ENCODE measurements at places on chromosomes 4 and X.

GRCh38 chrX:25427873-25428555, 412.2 kb upstream of the ARX start:
- no peak for DNase-seq

DNA sequence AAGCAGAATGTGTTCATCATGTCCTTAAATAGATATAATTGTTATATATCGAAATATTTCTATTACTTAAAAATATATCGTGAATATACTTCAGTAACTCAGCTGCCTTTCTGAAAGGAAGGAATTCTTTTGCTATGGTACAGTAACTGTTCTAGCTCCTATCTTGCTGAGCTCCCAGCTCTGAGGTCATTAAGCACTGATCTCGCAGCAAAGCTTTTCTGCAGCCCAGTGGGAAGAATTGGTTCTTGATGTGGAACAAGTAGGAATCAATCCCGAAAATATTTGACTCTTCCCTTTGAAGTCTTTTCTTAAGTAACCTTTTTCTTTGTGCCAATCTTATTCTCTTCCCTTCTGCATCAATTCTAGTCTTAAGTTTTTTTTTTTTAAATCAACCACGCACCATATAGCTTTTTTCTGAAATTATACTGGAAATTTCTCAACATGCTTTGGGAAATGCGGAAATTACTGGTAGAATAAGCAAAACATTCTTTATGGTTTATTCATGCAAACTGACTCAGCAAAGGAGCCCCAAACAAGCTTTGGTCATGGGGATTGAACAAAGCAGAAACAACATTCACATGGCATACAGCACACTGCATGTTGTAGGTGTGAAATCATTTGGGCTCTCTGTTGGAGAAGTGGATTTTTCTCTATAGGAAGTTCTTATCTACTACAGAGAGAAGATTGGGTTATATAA, 428.9 kb upstream of the GNPDA2 start:
- DNase-seq: no peak

GRCh38 chr4:23937173-23937572, 47.3 kb upstream of the PPARGC1A start:
- no peak for DNase-seq

DNA sequence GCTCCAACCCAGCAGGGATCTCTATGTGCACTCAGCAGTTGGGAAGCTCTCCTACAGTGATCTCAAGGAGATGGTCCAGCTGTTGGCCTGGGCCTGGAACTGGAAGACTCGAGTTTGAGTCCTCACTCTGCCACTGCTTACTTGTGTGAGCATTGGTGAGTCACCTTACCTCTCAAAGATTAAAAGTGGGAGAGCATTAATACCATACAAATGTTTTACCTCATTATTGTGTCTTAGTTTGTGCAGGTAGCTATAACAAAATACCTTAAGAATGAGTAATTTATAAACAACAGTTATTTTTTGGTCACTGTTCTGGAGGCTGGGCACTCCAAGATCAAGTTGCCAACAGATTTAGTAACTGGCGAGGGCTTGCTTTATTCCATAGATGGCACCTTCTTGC, 21.4 kb upstream of the ZNF827 start:
- DNase-seq: no peak

- no peak for DNase-seq
Measured at GRCh38 chr4:109472343-109472761, 38.7 kb downstream of the SEC24B start.

DNA sequence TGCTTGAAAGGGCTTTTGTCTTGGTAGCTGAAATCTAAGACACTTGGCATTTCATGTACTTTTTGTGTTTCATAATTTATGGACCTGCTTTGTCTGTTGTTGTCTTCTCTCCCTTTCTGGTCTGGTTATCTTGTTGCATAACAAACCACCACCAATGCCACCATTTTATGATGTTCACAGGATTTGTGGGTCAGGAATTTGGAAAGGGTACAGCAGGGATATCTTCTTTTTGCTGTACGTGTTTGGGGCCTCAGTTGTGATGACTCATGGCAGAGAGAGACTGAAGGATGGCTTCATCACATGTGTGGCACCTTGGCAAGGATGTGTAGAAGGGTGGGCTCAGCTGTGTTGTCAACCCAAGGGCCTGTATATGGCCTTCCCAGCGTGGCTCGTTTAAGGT, 35.2 kb downstream of the KDM6A start:
- no peak for DNase-seq

DNA sequence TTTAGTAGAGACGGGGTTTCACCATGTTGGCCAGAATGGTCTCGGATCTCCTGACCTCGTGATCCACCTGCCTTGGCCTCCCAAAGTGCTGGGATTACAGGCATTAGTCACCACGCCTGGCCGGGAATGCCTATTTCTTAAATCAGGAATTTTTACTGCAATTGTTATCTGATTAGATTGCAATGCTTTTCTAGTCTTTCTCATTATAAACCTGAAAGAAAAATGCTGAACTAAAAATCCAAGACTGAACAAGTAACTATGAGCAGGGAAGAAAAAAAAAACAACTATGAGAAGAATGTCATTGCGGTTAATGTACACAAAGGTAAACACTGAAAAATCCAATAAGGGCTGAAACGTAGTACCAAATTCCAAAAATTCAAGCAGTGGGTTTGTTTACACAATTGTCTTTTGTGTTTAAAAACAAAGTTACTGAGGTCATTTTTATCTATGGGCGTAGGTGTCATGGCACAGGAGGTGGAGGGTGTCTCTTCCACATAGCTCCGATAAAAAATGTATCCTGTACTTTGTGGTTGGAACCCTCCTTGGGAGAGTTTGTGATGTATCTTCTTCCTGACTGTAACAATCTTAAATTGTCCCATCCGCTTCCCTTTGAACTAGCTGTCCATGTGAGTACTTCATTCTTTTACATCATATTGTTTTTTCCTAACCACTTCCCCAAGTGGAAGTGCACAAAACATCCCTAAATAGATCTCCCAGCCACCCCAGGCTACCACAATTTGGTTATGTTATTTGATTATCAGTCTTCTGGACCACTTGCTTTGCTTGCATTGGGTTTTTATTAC, 11.1 kb upstream of the TMEM156 start:
- DNase-seq: no peak

DNA sequence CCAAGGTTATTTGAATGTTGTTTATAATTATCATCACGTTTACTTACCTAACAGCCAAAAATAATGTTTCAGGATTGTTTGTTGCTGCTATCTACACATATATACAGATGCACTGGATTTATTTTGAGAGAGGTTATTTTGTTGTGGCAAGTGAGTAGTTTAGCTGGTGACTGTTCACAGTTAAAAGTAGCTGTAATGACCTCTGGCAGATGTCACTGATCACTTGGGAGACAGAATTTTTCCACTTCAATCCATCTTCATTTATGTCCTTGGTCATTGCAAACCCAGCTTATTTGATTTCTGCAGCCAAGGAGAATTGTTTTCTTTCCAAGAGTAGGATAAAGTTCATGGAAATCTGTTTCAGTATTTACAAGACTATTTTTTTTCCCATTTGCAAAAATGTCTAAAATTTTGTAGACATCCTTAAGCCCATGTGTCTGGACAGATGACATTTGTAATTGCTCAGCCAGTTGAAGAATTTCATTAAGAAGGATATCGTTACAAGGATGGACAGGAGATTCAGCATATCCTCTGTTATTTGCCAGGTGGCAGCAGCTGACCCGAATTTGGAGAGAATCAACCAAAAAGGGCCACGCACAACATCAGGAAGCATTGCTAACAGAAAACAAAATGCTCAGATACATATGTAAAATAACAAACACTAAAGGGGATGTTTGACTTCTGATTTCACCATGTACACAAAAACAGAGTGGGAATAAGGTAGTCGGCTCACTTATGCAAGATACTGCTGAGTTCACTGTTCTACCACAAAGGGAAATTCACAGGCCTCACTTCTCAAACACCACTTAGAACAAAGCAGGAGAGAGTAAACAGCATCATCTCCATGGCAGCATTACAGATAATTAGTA, 64.5 kb downstream of the GPRIN3 start:
- no peak for DNase-seq

GRCh38 chr4:8846826-8847225, 24.8 kb downstream of the HMX1 start:
- DNase-seq: no peak

DNA sequence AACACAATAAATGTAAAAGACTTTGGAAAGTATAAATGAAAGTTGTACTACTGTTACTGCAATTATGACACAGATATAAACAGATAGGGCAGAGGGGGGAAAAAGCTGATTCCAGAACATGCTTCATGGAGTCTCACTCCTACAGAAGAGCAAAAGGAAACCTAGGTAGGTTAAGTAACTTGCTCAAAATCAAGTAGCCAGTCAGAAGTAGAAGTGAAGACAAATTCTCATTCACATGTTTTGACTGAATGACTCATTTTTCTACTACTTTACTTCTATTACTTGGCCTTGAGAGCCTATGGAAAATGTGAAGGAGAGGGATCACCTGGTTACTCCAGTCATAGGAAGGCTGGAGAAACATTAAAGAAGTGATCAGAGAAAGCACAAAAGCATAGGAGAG, 23.6 kb upstream of the RASGEF1B start:
- DNase-seq: no peak

GRCh38 chrX:57677132-57677858, 2.8 kb downstream of the NLRP2B start:
- DNase-seq: no peak

- no peak for DNase-seq
Measured at GRCh38 chr4:4225915-4226605, 669 bp downstream of the OTOP1 start.

GRCh38 chrX:7170898-7171297, 22.9 kb upstream of the PUDP start:
- no peak for DNase-seq

- no peak for DNase-seq
Measured at GRCh38 chr4:93761286-93761685, 67.3 kb upstream of the ATOH1 start.

GRCh38 chr4:64883087-64883807, 474.0 kb upstream of the TECRL start:
- DNase-seq: no peak

GRCh38 chr4:133668061-133668851, 519.2 kb downstream of the PCDH10 start:
- no peak for DNase-seq

GRCh38 chr4:85595796-85596559, 121.0 kb downstream of the ARHGAP24 start:
- DNase-seq: no peak

DNA sequence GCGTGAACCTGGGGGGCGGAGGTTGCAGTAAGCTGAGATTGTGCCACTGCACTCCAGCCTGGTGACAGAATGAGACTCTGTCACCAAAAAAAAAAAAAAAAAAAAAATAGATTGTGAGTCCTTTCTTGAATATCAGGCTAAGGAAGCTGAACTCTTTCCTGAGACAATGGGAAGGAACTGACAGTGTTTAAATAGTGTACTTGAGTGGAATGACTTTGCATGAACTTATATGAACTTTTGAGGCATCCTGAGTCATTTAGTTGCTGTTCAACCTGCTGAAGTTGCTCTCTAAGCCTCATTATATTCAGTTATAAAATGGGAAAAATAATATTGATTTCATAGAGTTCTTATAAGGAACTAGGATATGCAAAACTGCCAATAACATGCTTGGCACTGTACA, 79.3 kb upstream of the LIMCH1 start:
- DNase-seq: no peak

GRCh38 chr4:123510221-123510620, 113.6 kb downstream of the SPRY1 start:
- DNase-seq: no peak

- DNase-seq: no peak
Measured at GRCh38 chr4:70183168-70183939, 12.2 kb upstream of the ODAM start.

DNA sequence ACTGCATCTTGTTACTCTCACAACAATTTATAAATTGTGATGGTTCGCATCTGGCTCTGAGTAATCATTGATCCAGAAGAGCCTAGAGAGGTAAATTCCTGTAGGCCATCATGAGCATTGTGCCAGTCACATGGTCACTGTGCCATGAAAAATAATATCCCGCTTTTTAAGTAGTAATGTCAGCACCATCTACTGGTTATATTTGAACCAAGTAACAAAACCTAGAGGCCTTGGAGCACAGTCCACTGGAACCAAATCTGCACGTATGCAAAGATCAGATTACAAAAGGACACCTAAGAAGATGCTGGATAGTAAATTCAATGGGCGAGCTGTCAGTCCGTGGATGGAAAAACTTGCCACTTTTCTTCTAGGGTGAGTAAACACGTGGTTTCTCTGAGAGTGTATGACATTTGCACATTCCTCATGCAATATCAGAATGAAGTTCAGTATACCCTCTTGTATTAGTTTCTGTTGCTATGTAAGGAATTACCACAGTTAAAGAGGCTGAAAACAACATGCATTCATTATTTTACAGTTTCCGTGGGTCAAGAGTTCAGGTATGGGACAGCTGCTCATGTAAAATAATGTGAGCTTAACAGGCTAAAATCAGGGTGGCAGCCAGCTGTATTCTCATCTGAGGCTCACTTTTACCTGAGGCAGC, 26.8 kb downstream of the FAM114A1 start:
- no peak for DNase-seq

GRCh38 chr4:1061056-1061700, 49.8 kb downstream of the FGFRL1 start:
- no peak for DNase-seq

DNA sequence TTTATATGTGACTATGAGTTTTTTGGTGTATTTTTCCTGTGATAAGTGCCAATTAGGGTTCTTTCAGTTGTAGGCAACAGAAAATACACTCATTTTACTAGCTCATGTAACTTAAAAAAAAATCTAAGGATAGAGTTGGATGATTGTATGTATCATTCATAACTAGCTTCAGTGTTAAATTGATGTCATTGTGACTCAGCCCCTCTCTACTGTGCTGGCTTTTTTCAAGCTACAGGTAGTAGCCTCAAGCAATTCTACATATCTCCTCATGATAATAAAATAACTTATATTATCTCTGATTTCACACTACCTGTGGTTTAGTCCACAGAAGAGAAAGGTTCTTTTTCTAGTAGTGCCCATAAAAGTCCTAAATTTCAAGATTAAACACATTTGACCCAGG, 11.9 kb downstream of the WDR17 start:
- DNase-seq: no peak

- DNase-seq: no peak
Measured at GRCh38 chrX:23374291-23374690, 39.6 kb downstream of the PTCHD1 start.

DNA sequence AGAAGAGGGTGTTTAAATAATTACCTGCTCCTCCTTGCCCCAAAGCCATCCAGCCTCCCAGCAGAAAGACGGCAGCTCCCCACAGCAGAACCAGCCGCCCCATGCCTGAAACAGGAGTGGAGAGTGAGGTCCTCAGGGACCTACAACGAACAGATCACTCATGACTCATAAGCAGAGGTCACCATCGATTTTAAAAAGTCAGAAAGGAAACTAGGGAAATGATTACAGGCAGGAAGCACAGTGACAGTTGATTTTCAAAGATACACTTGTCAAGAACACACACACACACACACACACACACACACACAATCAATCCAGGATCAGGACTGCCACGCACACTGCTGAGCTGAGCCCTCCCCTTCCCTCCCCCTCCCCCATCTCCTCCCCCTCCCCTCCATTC, at the start of gene CRLF2:
CRLF2 (minus strand) TSS at position 118 of the 400 bp plus-strand sequence; CDS start at position 103, 15 bp downstream.
- no peak for DNase-seq

GRCh38 chr4:78155616-78156105, 98.5 kb downstream of the FRAS1 start:
- DNase-seq: no peak

Data from cortex of kidney (tissue), 1 donor.